Stimulated activated memory B cell treated with anti-CD40 and anti-IgM and Interleukin-4, amounts not matched to agents 10 μg/mL and 1 μg/mL and 100 μg/mL, for 72 hours (primary cell): ENCODE measurements at places on chromosomes 4 and X.

DNA sequence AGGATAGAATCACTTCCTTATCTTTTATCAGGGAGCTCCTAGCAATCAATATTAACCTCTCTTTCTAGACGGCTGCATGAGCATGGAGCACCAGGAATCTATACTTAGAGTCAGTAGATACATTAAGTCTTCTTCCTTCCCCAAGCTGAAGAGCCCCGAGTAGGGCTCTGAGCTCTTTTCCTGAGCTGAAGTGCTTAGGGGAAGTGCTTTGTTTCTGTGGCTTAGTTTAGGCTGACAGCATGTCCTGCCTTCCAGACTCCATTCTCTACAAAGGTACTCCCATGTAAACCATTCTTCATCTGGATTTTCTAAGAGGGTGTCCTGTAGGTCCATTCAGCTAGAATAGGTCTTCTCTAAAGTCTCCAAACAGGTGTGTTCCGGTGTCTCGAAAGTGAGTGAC lies 127.5 kb upstream of the AFF2 start:
- ATAC-seq: no peak

DNA sequence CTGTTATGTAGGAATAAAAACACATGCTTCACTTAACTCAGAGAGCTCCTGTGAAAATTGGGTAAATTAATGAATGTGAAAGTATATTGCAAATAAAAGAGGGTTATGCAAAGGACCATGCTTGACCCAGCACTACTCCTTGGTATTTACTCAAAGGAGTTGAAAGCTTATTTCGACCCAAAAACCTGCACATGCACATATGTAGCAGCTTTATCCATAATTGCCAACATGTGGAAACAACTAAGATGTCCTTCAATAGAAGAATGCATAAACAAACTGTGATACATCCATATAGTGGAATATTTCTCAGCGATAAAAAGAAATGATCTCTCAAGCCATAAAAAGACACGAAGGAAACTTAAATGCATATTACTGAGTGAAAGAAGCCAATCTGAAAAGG lies 41.7 kb upstream of the SRD5A3 start:
- ATAC-seq: no peak

- ATAC-seq: no peak
These were observed 156.1 kb downstream of the GRXCR1 start for GRCh38 chr4:43048570-43048969.

GRCh38 chr4:69828828-69829227 lies 31.1 kb downstream of the SULT1E1 start:
- no peak for ATAC-seq

GRCh38 chr4:1293991-1294390 lies 4.3 kb downstream of the MAEA start:
- ATAC-seq: no peak

DNA sequence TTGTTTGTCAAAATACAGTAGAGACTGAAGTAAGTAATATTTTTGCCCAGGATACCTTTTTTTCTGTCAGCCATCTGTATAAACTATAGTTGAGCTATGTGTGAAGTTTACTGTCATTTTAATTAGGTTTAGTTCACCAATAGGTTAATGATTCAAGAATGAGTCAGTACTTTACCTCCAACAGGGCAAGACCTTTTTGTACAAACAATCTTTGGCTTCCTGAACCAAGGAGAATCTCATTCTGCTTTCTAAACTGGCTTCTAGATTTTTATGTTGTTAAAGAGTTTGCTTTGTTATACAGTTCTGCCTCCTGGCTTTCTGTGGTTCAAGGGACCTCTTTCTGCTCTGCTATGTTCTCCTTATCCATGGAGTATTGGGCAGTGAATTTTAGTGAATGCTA lies 412.0 kb upstream of the NR3C2 start:
- ATAC-seq: no peak

- ATAC-seq: no peak
These were observed 442.9 kb upstream of the RASGEF1B start for GRCh38 chr4:81914623-81915022.

DNA sequence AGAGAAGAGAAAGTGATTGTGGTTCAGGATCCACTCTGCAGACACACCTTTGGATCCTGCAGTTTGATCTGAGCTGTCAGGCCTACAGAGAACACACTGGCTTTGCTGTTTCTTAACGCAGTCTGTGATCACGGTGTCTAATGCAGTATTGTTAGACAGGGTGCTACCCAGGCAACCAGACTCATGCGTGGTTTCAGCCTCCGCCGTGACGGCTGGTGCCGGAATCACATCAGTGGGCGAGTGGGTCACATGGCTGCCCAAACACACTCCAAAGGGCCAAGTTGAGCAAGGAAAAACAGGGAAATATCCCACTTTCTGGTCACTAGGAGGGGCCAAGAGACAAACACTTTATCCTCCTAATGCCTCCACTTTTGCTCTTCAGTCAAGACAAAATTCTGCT lies 27.5 kb downstream of the CCDC149 start:
- no peak for ATAC-seq

DNA sequence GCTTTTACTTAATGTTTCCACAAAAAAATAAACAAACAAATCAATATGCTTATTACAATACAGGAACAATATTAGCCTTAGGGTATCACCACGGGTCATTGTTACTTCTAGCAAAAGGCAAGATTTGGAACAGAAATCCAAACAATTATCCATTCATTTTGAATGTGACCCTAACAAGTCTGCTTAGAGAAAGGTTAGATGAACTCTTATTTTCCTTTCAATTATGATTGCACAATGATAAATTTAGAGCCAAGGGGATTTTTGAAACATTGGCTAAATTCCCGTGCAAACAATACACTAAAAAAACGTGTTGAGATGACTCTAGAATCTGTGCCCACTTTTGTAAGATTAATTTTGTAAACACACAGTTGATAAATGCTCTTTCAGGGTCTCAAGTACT lies 474.7 kb downstream of the PCDH7 start:
- ATAC-seq: no peak

DNA sequence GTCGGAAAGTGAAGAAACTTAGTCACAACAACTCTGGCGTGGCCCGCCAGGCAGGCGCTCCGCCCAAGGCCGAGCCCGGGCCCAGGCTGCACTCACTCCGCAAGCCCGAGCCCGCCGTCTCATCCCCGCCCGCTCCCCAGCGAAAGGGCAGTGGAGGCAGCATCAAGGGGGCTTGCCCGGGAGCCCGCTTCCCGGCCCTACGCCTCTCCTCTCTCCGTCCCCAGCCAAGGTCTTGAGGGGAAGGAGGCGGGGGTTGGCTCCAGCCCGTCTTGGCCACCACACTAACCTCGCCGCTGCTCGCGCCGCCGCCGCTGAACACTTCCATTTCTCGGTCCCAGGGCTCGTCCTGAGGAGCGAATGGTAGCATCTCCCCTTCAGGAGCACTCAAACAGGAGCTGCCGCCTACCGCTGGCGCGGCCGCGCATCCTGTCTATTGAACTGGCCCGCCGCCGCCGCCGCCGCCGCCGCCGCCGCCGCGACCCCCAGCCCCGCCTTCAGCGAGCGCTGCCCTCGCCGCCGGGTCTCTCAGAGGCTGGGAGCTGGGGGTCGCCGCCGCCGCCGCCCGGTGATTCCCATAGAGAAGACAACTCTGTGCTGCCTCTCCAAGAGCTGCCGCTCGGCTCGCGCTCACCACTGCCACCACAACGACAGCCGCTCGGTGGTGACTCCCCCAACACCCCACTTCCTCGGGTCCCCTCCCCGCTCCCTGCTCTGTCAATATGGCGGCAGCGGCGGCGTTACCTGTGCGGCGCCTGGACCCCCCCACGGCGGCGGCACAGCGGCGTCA lies at the start of gene RPS6KA6:
Gene RPS6KA6, minus strand, starts transcription at position 667 of the 787 bp plus-strand sequence. Its CDS starts 300 bp downstream, at position 367.
- ATAC-seq: peak; percentile 78

DNA sequence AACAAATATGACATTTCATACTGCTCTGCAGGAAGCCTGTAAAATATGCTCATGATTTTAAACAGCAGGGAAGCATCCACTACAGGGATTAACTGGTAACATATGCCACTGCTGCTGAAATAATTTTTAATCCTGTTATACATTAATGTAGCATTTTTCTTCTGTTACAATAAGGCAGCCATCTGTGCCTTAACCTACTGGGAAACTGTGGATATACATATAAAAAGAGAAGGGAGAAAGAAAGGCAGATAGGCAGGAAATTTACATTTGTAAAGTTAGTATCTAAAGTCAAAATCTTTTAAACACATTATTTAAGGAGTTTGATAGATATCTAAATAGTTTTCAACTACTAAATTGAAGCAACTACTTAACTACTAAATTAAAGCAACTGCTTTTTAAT lies 514.6 kb upstream of the KLHL4 start:
- no peak for ATAC-seq

DNA sequence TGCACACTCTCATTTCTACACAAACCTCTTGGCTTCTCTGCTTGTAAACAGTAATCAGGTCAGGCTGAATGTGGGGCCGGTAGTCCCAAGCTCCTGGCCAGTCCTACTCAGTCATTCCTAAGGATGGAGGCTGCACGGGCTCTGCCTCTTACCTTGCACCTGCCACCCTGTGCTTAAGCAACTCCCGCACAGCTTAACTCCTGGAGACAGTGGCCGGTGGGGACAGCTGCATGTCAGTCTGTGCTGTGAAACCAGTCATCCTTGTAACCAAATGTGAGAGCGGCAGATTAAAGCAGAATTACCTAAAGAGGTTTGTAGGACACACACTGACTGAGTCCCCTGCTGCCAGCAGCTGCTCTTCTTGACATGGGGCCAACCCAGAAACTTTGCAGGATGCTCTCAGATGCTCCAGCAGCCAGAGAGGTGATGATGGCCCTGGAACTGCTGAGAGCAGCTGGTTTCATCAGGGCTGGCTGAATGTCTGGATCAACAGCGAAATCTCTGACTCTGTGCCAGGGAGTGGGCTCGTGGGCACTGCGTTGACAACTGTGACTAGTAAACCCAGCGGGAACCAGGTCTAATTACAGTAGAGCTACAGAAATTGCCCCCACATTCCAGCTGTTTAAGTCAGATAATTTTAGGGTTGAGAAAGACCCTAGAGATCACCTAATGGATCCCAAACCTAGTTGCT lies 123.7 kb downstream of the ANAPC4 start:
- ATAC-seq: no peak

DNA sequence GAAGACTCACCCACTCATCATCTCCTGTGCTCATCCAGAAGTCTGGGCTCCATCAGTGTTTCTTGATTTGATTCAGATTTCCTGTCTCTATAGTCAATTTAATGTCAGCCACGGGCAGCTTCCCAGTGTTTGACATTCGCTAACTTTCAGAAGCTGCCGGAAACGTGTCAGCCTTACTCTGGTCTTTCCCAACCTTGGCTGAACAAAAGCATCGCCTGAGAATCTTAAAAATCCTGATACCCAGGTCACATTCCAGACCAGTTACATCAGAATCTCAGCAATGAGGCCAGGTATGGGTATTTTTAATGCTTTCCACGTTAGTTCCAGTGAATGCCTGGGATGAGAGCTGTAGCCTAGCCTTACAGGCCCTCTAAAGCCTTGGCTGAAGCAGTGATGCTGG lies 233.8 kb downstream of the FRMPD4 start:
- no peak for ATAC-seq

GRCh38 chr4:92249541-92249940 lies 54.2 kb upstream of the GRID2 start:
- no peak for ATAC-seq

DNA sequence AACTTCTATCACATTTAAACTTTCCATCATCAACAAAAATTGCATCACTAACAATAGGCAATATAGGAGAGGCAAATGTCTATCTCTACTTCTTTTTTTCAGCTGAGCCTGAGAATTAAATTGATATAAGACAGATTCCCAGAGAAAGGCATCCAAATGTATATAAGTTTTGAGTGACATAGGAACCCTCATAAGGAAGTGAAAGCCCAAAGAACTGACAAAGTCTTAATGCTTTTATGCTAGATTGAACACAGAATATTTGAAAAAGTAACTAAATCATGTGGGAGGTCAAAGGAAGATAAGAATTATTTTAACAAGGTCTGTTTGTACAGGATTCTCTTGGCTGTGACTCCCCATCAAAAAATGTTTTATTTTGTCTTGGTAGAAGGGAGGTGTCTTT lies 714.9 kb downstream of the GRXCR1 start:
- no peak for ATAC-seq

DNA sequence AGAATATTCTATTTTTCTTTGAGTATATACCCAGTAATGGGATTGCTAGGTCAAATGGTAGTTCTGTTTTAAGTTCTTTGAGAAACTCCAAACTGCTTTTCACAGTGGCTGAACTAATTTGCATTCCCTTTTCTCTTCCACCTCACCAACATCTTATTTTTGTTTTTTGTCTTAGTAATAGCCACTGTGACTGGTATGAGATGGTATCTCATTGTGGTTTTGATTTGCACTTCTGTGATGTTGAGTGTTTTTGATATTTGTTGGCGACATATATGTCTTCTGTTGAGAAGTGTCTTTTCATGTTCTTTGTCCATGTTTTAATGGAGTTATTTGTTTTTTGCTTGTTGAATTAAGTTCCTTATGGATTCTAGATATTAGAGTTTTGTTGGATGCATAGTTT lies 24.4 kb downstream of the AIMP1 start:
- no peak for ATAC-seq

DNA sequence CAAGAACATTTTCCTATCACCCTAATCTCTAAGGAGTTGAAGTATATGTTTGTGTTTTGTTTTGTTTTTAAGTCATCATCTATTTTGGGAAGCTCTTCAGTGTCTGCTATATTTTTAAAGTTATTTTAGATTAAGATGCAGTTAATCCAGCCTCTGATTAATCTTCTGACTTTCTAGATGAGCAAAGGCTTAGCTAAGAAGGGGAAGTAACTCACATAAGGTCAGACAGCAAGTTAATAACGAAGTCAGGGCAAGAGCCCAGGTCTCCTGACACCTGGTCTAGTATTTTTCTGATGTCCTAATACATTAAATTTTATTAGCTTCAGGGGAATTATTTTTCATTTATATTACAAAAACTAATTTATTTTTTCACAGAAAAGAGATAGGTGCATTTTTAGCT lies 168.5 kb downstream of the SOWAHB start:
- peak; percentile 69 for ATAC-seq

DNA sequence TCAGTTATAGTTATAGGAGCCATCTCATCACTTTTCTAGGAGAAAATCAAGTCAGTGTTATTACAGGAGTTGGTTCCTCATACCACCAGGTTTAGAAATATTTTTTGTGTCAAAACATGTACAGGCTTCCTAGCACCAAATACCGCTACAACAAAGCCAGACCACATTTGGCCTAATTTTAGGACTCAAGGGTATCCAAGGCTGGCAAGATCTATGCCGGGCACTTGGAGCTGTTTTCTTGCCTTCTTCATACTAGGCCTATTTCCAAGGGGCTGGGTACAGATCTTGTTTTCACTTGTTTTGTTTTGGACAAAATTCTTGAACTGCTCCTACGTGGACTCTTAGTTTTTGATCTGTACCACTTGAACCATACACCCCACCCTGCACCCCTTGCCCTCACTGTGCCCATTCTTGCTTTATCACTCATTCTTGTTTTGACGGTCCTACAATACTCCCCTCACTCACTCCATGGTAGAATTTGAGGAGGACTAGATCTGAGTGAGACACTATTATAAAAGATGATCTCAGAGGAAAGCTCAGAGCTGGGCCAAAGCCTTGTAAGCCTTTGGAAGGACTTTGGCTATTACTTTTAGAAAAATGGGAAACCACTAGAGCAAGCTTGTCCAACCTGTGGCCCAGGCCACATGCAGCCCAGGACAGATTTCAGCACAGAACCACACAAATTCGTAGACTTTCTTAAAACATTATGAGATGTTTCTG lies 17.7 kb upstream of the TMEM144 start:
- ATAC-seq: no peak
